Activated B cell treated with CpG ODN at 0.5 μM for 24 hours (primary cell): ENCODE measurements at places on chromosomes 7 and 10. TPM values are rescaled to one million over a fixed set of nuclear protein-coding genes. Genes with fewer than 3 reads are reported as not detected.

GPR37 gene
- not detected in 2 replicates for total RNA-seq

ASB13 gene
- 3.3 and 3.5 TPM in 2 replicates for total RNA-seq

MMD2 gene
- total RNA-seq = not detected in 2 replicates

- no peaks in the 10 kb centered on the region for H3K36me3 ChIP-seq
- H3K27ac ChIP-seq = no peak overlapping the region
- H3K27me3 ChIP-seq = no peaks in the 10 kb centered on the region
- DNase-seq = no peak
- no peak overlapping the region for H3K4me3 ChIP-seq
These were observed 355.6 kb downstream of the RNLS start for GRCh38 chr10:88227342-88228018.

UBN2 gene
- total RNA-seq = 19.5 and 21.0 TPM in 2 replicates

- H3K36me3 ChIP-seq = peaks cover 10% of the 10 kb centered on the region
- DNase-seq = no peak
- peak overlapping the region; percentile 67 for H3K27ac ChIP-seq
- H3K4me3 ChIP-seq = no peak overlapping the region
- H3K27me3 ChIP-seq = no peaks in the 10 kb centered on the region
These were observed 26.4 kb upstream of the IL6 start for GRCh38 chr7:22700559-22701002.

DNA sequence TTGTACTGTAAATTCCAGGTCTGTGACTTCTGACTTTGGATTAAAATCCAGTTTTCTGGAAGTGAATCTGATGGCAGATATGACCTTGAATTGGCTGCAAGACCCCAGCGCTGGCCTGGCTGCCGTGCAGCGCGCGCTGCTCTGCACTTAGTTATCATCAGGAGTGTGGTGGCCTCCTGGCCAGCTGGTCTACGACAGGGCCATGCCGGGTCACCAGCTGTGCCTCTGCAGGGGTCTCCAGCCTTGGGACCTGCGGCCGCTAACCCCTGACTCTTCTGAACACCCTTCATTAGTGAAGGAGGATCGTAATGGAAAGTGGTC lies 190.7 kb upstream of the SH2B2 start:
- no peaks in the 10 kb centered on the region for H3K27me3 ChIP-seq
- no peak overlapping the region for H3K27ac ChIP-seq
- H3K36me3 ChIP-seq = peaks cover 30% of the 10 kb centered on the region
- H3K4me3 ChIP-seq = no peak overlapping the region

SPRN gene
- total RNA-seq = not detected in 2 replicates

PON3 gene
- not detected in 2 replicates for total RNA-seq

TMEM139 gene
- 0.34 and 0.47 TPM in 2 replicates for total RNA-seq

- peaks cover 44% of the 10 kb centered on the region for H3K36me3 ChIP-seq
- no peaks in the 10 kb centered on the region for H3K4me1 ChIP-seq
These were observed 33.1 kb downstream of the CHST12 start for GRCh38 chr7:2436341-2437104.

GRCh38 chr10:79102498-79102874 lies 33.7 kb downstream of the ZMIZ1 start:
- H3K4me3 ChIP-seq = no peak overlapping the region
- H3K27me3 ChIP-seq = peaks cover 31% of the 10 kb centered on the region
- H3K4me1 ChIP-seq = peaks cover 32% of the 10 kb centered on the region
- no peak overlapping the region for H3K27ac ChIP-seq

GRCh38 chr7:98669329-98670000 lies 52.4 kb downstream of the NPTX2 start:
- H3K4me1 ChIP-seq = no peaks in the 10 kb centered on the region
- no peak overlapping the region for H3K4me3 ChIP-seq
- H3K27me3 ChIP-seq = no peaks in the 10 kb centered on the region
- DNase-seq = no peak

CPN1 gene
- total RNA-seq = not detected in 2 replicates
